ENCODE measurements at places on chromosomes 2 and 18.

- DNase-seq = peak; percentile 19
These were observed 5.0 kb downstream of the CFAP221 start for GRCh38 chr2:119549241-119549640.

GRCh38 chr2:8453904-8454302 lies 228.0 kb upstream of the ID2 start:
- peak; percentile 23 for DNase-seq

DNA sequence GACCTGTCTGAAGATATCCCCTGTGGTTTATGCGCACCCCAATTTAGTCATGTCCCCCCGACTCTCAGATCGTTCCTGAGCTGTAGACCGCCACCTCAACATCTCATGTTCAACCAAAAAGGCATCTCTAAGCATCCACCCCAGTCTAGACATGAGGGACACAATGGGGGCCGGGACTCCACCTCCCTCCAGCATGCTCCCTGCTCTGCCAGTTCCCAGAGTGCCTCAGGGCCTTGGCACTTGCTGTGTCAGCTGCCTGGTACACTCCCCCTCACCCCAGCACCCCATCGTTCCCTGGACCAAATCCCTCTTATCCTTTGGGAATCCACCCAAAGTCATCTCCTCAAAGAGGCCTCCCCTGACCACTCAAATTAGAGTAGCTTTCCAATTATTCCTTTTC lies 22.2 kb downstream of the TNS1 start:
- DNase-seq = no peak

GRCh38 chr2:2701176-2701781 lies 370.2 kb upstream of the MYT1L start:
- DNase-seq = no peak

- DNase-seq = no peak
These were observed 11.1 kb upstream of the CYS1 start for GRCh38 chr2:10091182-10091888.
